ENCODE measurements at places on chromosomes 7 and 10.
A peak's percentile ranks its signal among the peaks of the same experiment; 100 is the strongest.

- DNase-seq, result no peak
Observed at GRCh38 chr7:47991270-47991669, 11.9 kb upstream of the HUS1 start.

DNA sequence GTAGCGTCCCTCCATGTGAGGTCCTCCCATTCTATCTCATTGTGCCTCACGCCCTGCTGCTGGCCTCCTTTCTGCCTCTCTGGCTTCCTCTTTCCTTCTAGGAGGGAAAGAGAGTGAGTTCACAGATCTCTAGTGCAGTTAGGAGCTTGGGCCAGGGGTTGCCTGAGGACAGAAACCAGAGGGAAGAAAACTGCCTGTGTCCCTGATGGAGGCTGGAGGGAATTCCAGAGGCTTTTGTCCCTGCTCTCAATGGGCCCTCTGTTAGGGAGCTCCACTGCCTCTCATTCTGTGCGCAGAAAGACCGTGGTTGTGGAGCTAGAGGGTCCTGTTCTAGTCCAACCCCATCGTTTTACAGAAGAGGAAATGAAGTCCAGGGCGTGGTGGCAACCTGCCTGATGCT lies 4.6 kb downstream of the MARVELD1 start:
- no peak for DNase-seq

GRCh38 chr7:127514499-127514898 lies 70.9 kb downstream of the GCC1 start:
- no peak for DNase-seq

DNA sequence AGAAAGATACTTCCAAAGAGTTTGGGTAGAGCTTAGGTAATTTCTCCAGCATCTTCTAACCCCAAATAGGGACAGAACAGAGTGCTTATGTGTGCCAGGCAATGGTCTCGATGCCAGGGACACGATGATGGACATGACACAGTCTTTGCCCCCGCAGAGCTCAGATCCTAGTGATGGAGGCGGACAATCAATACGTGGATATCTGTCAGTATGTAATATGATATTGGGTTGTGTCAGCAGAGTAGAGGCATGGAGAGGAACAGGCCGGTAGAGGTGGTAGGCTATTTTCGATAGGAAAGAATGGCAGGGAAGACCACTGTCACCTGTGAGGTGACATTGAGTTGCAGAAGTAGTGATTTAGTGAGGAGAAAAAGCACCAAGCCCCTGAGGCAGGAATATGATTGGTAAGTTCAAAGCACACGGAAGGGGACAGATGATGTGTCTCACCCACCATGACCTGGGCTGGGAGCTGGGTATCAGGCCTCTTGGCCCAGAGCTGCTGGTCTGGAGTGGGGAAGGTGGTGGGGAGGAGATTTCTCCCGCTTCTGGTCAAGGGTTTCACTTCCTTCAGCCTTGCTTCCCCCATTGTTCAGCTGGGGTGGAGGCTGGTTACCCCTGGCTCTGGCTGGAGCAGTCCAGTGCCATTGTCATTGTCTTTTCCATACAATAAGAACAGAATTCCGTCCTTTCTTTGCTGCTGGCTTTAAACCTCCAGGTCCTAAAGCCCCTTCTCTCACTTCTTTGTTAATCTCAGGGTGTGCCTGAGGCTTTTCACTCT lies 36.0 kb upstream of the SRGN start:
- DNase-seq, result no peak

GRCh38 chr10:59680199-59680598 lies 29.5 kb downstream of the SLC16A9 start:
- DNase-seq, result no peak

DNA sequence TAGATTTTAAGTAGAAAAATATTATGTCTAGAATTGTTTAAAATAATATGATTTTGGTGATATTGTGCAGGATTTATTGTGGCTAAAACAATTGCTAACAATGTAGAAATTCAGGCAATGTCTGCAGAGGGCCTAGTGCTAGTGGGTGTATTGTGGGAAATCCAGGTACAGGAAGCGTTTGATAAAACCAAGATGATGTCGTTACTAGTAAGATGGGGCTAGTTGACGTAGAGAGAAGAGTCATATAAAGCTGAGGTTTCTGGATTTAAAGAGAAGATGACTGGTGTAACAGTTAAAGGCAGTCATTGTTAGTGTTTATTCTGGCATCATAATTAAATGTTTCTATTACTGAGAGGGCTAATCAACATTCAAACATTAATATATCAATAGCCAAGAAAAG lies 43.5 kb downstream of the ADK start:
- no peak for DNase-seq

GRCh38 chr7:42142089-42142488 lies 94.9 kb downstream of the GLI3 start:
- DNase-seq, result no peak

GRCh38 chr7:6630007-6630849 lies 6.9 kb upstream of the ZNF316 start:
- DNase-seq, result no peak

DNA sequence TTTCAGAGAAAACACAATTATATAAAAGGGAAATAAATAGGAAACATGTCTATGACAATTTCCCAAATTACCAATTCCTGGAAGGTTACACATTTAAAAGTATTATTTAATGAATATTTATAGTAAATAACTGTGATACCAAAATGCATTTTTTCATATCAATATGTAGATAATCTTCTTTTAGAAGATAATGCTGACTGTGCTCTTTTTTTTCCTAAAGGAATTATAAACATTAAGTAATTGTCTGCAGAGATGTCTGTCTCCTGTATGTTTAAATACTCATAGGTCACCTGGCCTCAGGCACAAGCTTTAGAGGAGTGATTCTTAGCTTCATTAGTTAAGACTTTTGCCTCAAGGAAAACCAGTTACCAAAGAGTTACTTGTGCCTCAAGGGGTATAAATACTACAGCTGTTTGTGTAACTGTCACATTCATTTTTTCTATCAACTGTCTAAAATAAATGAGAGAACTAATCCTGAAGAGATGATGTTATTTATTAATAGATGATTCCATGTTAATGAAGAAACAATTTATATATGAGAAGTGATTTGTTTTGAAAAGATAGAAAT lies 77.1 kb downstream of the DNAJC1 start:
- no peak for DNase-seq

- DNase-seq, result no peak
Observed at GRCh38 chr10:132434405-132435005, 37.5 kb downstream of the PWWP2B start.

DNA sequence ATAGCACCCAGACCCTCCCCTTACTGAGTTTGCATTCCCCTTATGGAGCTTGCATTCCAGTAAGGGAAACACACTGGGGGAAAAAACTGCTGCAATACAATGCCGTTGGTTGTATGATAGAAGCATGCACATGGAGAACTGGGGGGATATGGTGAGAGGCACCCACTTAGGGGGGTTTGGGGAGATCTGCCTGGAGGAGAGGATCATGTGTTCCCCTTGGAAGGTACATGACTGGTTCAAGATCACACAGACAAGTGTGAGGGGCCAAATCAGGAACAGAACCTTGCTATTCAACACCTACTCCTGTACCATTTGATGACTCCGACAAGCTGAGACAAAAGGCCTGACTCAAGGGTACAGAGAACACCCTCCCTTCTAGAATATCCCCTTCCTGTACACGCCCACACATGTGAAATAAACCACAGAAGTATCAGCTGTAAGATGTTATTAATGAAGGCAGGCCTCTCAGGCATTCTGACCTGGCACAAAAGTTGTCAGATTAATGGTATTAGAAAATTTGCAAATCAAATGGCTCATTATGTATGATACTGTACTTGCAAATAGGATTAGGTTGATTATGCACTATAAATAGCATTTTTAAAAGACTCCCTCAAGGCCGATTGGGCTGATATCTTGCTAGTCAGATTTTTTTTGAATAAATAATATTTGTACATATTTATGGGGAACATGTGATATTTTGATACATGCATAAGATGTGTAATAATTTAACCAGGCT lies 122.2 kb downstream of the NPY start:
- no peak for DNase-seq

- DNase-seq, result peak; percentile 51
Observed at GRCh38 chr10:101569622-101570427, 18.2 kb downstream of the POLL start.

- no peak for DNase-seq
Observed at GRCh38 chr7:70344726-70345125, 746.5 kb downstream of the AUTS2 start.
